ENCODE measurements at places on chromosomes 1 and 21. TPM values are rescaled to one million over a fixed set of nuclear protein-coding genes. Genes with fewer than 3 reads are reported as not detected.

DNA sequence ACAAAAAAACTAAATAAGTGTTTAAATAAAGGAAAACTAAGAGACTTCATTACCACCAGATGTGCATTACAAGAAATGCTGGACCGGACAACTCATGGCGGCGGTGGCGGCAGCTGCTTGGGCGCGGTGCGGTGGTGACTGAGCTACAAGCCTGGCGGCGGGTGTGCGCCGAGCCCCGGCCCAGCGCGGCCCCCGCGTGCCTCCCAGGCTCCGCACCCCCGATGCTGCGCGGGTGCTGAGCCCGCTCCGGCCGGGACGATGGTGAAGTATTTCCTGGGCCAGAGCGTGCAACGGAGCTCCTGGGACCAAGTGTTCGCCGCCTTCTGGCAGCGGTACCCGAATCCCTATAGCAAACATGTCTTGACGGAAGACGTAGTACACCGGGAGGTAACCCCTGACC lies 52.2 kb upstream of the RCOR3 start:
- DNase-seq = no peak

DNA sequence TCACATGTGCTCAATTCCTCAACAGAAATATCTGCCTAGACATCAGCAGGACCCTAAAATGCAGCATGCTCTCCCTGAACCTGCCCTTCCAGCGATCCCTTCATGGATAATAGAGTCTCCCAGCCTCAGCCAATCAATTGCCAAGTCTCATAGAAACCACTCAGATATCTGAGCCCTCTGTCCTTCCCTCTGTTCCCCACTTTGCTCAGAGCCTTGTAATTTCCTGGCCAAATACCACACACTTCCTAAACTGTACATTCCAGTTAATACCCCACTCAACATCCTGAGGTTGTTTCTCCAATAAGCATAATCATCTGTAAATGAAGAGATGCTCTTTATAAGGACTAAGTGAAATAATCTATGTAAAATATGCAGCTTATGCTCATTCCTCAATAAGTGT lies 59.3 kb upstream of the PTGFRN start:
- no peak for DNase-seq

- no peak for DNase-seq
Measured at GRCh38 chr1:193143285-193143684, 21.5 kb downstream of the CDC73 start.

PLPPR4 gene
- 2.0 TPM for total RNA-seq

DNA sequence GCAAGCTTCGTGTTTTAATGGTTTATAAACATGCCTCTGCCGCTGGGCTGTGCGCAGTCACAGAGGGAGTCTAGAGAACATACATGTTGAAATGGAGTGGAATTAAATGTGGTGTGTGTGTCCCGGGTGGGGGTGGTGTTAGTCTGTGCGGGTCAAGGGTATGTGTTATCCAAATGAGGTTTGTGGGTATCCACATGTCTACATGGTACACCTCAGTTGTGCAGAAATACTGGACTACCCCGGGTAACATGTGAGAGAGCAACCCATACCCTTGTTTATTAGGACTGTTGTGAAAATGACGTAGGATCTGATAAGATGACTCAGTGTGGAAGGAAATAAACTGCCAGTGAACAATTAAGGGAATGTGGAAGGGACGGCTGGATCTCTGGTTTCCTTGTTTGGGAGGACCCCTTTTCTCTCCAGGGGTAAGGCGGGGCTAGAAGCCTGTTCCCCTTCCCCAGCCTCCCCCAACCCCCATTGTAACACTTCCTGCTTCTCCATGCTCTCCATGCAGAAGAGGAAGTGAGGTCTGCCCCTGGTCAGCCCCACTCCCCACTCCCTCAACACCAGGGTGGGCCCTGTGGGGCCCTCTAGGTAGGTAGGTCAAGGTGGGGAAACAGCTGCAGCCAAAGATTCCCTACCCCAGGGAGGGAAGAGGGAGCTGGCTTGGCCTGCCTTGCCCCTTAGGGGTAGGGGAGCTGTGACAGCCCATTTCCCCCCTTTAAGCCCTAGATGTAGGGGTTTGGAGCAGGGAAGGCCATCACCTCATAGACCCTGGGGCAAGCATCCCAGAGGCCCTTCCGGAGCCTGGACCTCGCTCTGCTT lies 690 bp downstream of the EPS8L3 start:
- DNase-seq = no peak

DNA sequence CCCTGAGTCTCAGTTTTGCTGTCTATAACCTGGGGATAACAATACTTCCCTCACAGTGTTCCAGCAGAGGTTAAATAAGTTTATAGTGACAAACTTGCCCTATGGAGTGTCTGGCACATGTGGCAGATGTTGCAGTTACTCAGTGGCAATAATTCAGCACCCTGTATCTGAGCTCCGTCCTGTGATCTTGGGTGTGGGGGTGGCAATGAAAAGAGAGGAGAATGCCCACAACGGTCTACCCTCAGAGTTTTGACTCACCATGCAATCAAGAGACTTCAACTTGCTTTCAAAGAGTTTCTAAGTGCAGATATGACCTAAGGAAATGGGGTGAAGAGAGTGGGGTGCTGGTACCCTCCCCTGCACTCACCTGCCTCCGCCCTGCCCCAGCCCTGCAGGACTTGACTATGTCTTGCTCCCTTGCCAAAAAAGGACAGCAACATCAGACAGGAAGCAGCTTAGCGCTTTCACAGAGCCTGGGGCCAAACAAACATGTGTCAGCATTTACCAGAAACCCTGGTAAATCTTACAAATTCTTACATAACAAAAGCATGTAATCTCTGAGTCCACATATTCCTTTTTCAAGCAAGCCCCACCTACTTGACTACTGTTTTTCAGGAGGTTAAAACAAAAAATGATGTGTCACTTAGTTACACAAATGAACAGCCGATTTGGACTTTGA lies 185.1 kb upstream of the CAMK1G start:
- no peak for DNase-seq

DNA sequence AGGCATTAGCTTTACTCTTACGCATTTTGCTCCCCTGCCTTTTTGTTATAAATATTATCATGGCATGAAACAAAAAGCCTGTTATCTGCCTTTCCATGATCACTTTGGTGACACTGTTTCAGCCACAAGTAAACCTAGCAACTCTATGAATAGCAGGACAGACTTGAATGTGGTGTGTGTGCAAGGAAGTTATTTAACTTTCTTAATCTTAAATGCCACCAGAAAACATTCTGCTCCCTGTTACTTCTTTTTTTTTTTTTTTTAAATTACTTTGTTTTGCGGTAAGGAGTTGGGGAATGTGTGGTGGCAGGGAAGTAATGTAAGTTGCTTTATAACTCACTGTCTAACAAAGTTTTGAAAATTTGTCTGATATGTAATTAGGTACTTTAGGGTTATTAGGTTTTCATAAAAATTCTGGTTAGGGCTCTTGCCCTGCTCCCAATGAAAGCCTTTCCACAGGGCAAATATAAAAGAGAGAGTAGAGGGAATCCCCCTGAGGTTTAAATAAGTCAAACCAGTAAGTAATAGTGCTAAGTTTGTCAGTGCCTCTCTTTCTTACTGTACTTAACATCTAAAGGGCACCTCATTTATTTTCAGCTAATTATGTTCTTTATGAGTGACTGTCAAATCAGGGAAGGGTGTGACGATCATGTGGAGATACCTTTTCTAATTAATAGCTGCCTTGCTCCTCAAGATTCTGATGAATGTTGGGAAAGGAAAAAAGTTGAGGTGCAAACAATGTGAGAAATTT lies 39.5 kb downstream of the RASAL2 start:
- no peak for DNase-seq

- DNase-seq = no peak
Measured at GRCh38 chr1:202135221-202135721, 9.3 kb downstream of the ARL8A start.

- no peak for DNase-seq
Measured at GRCh38 chr1:91731815-91732214, 154.1 kb downstream of the TGFBR3 start.

GRCh38 chr1:67332653-67333529 lies 25.2 kb downstream of the IL12RB2 start:
- DNase-seq = no peak

GRCh38 chr1:10471411-10472219 lies 714 bp downstream of the DFFA start:
- DNase-seq = no peak

DNA sequence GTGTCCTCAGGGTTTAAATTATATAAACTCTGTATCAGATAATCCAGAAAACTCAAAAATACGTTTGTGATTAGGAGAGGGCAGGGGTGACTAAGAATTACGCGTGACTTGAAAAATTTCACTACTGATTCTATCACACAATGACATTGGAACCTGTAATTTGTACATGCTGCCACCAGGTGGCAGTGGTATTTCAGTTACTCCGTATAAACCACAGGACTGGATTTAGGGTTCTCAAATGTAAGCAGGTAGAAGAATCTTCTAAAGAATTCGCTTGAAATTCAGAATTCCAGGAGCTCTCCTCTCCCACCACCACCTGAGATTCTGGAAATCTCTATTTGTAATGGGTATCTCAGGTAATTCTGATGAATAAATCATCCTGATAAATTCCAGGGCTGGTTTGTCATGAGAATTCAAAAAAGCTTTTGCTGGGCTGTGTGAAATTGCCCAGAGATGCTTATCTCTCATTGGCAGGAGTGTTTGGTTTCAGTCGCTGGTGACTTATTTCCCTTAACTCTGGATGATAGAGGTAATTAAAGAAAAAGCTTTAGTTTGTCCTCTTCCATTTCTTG lies 1.7 kb upstream of the KRTAP7-1 start:
- no peak for DNase-seq

- no peak for DNase-seq
Measured at GRCh38 chr1:226157761-226158316, 28.7 kb downstream of the ACBD3 start.

DNA sequence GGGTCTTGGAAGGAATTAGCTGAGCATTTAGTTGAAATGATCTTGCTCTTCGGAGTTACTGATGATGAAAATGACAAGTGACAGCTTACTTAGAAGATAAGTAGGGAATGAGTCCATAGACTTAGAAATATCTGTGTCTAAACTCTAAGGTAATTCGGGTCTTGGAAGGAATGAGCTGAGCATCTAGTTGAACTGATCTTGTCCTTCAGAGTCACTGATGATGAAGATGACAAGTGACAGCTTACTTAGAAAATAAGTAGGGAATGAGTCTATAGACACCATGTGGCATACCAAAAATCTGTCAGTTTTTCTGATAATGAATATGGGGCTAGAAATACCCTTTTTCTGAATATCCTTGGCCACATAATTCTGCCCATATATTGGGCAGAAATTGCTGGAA lies 14.7 kb downstream of the CTTNBP2NL start:
- no peak for DNase-seq

DNA sequence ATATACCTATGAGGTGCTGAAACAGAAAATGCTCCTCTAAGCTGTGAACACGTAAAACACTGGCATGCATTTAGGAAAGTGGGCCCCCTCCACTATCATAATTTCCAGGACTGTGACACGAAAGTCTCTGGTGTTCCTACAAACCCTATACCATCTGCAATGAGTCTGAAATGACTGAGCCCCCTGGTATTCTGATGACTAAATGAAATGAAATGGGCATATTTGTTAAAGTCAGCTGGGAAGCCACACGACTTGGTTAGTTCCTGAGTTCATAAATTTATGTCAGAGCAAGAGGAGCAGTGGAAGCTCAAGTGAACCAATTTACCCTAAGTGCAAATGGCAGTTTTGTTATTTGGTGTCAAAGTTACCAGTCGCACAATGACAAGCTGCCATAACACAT lies 182.3 kb downstream of the KCTD3 start:
- DNase-seq = no peak

ADAMTS1 gene
- total RNA-seq = 357 TPM

DNA sequence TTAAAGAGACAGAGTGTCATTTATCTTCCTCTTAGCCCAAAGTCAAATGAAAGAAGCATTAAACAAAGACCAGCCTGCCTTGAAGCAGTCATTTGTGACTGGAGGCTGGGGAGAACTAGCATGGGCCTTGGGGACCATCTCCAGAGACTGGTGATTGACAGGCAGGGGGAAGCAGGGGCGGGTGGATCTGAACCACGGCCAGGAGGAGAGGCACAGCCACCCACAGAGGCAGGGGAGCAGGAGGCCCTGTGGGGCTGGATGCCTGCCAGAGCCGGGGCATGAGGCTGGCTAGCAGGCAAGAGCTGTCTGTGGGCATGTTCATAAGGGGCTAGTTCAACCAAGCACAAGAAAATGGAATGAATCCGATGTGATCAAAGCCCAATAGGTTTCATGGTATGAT lies 73.9 kb downstream of the PLXNA2 start:
- no peak for DNase-seq

- no peak for DNase-seq
Measured at GRCh38 chr1:150386592-150386991, 22.6 kb downstream of the RPRD2 start.

DNA sequence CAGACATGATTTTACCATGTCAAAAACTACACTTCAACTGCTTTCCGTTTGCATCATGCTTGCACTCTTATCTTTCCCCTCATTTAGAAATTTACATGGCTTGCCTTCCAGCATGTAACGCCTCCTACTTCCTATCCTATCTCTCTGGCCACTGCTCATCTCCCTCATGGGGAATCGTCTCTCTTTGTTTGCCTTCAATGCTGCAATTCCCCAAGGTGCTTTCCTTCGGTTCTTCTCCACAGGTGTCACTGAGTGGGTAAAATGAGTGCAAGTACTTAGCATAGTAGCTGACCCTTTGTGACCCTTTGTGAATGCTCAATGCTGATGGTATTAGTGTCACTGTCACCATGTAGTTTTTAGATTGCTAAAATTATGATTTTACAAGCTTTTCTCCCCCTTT lies 63.1 kb downstream of the APP start:
- DNase-seq = no peak

SPOCD1 gene
- 0.63 TPM for total RNA-seq
